HuH-7 (cell line): ENCODE measurements at places on chromosomes 11 and 22.

- no peak for DNase-seq
These were observed 42.4 kb downstream of the ADAMTS15 start for GRCh38 chr11:130490682-130491449.

DNA sequence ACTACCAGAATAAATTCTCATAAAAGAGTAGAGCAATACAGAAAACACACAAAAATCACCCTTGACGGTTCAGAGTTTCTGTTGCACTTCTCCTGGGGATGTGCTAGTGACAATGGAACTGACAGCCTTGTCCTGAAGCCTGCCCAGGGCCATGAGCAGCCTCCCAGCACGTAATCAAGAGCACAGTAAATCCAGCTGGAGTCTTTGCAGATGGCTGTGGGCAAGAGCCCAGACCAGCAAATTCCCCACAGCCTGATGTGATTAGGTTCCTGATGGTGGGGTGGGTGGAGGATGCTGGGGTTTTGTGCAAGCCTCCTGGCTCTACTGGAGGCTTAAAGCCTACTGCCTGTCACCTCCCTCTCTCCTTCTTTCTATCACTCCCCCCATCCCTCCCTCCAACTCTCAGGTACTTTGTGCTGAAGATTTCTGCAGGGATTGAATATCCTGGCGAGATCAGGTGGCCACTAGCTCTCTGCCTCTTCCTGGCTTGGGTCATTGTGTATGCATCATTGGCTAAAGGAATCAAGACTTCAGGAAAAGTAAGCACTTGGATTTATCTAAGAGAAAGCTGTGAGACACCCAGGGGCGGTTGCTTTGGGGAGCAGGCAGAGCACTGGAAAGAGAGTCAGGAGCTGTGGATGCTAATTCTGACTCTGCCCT, 18.1 kb downstream of the SLC6A5 start:
- DNase-seq: no peak

- DNase-seq: no peak
These were observed 33.9 kb upstream of the FJX1 start for GRCh38 chr11:35584321-35584720.

DNA sequence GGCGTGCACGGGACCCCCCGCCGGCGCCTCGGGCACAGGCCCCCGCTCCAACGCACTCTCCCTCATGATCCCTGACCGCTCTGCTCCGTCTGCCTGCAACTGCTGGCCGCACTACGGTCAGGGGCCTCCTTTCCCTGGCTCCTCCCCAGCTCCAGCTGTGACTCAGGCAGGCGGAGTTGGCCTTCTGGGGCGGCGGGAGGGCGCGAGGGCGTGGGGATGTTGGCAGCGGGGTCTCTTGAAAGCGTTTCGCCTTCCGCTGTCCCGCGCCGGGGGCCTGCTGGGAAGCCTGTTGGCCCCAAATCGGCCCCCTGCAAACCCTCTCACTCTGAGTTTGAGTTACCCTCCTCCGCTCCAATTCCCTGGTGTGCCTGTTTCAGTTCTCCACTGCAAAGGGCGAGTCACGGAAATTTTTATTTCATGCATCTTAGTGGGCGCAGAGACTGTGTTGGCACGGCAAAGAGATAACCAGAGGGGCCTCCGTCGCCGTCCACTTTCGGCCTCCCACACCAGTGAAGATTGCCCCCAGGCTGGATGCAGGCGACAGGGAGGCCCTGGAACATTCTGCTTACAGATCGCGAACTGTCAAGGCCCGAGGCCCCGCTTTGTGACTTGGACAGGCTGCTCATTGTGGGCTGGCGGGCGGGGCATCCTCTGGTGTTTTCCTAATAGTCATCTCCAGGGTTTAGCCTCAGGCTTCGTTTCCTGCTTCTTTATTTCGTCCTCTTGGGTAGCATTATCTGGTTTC, at the start of gene CAVIN3:
CAVIN3 (minus strand) TSS at position 91 of the 745 bp plus-strand sequence; CDS start at position 66, 25 bp downstream.
- DNase-seq: no peak

DNA sequence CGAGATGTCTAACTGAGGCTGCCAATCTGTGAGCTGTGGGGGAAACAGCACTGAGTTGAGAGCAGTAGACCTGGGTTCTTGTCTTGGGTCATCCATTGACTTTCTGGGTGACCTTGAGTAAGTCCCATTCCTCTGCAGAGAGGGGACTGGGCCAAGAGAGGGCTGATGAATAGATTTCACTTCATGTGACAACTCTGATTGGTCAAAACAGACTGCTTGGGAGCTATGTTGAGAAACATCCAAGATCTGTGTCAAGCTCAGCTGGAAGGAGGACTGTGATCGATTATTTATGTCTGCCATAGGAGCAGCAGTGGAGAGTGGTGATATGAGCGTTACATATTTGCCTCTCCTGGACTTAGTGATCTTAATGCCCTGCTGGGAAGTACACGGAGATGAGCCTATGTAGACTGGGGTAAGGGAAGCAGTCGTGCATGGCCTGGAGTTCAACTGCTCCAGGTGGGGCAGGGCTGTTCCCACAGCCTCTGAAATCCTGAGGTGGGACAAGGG, 47.7 kb downstream of the OTOG start:
- DNase-seq: no peak

- no peak for DNase-seq
These were observed 7.4 kb downstream of the SLC25A45 start for GRCh38 chr11:65375012-65375411.

DNA sequence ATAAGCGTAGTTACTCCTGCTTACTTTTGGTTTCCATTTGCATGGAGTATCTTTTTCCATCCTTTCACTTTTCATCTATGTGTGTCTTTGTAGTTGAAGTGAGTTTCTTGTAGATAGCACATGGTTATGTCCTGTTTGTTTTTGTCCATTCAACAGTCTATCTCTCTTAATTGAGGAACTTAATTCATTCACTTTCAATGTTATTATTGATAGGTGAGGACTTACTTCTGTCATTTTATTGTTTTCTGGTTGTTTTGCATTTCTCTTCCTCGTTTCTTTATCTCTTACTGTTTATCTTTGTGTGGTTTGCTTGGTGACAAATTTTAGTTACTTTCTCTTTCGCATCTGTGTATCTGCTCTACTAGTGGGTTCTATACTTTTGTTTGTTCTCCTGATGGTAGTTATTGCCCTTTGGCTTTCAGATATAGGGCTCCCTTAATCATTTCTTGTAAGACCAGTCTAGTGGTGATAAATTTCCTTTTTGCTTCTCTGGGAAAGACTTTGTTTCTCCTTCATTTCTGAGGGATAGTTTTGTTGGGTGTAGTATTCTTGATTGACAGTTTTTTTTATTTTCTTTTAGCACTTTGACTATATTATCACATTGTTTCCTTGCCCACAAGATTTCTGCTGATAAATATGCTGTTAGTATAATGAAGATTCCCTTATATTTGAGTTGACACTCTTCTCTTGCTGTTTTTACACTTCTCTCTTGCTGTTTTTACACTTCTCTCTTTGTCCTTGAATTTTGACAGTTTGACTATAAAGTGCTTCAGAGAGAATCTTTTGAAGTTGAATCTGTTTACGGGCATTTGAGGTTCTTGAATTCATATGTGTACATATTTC, 9.0 kb upstream of the RAG1 start:
- no peak for DNase-seq
